ENCODE measurements at places on chromosomes 5 and 9.

DNA sequence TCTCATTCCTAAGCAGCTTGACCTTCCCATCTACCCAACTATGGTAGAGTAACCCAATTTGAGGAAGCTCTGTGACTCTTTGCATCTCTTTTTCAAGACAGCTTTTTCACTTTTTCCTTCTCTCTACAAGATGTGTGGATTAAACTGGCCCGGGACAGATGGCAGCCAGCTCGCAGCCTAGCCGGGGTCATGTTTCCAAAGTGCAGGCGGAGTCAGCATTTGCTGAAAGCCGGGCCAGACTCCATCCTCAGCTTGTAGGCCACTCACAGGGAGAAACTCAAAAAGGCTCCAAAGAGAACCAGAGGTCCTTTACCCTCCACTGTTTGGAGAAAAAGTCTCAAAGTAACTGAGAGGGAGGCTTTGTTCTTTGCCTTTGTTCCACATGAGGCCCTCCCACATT, 286.8 kb upstream of the PANK3 start:
- no peak for DNase-seq

DNA sequence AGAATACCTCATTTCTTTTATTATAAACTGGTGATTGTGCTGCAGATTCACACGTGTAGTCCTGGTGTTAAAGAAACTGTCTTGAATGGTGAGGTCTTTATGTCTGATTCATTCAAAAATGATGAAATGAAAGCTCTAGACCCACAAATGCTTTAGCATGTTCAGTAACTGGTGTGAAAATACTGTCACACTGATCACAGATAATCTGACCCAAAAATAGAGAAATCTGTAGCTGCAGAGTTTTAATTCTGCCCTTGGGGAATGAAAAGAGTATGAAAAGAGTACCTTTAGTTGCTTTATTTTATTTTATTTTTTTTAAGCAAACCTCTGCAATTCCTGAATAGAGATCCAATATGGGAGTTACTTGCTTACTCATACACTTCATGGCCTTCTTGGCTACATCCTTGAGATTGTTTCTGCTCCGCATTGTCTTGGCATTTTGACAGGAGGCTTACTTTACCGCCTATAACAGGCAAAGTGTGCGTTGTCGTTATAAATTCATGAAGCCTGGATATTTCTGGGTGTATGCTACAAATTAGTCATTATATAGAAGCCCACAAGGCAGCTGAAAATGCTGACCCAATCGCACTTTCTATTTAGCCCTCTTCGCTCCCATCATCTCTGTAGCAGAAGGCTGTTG, 2.7 kb downstream of the RGMB start:
- DNase-seq: no peak

GRCh38 chr9:93064392-93065134, 6.1 kb downstream of the SUSD3 start:
- no peak for DNase-seq

- no peak for DNase-seq
Measured at GRCh38 chr9:115226152-115226551, 108.2 kb upstream of the TNC start.

DNA sequence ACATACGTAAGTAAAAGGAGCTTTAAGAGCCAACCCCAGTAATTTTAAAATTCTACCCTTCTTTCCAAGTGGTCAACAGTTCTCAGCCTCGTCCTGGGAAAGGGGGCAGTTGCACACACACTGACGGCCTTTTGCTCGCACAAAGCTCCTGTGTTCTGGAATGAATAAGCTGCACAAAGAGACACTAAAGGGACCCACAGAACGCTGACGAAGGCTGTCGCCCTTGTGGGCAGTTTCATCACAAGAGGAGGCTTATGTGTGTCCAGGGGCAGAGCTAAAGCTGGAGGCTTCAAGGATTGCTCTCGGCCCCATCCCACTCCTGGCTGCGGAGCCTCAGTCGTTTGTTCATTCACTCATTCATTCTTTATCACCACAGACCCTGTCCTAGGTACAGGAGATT, 67.0 kb upstream of the NEK6 start:
- no peak for DNase-seq

DNA sequence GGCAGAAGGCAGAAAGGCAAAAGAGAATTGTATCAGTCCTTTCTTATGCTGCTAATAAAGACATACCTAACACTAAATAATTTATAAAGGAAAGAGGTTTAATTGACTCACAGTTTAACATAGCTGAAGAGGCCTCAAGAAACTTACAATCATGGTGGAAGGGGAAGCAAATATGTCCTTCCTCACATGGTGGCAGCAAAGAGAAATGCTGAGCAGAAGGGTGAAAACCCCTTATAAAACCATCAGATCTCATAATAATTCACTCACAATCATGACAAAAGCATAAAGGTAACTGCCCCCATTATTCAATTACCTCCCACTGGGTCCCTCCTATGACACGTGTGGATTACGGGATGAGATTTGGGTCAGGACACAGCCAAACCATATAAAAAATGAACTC, 312.5 kb upstream of the PTGER4 start:
- DNase-seq: no peak

Data from non-pigmented ciliary epithelial cell (primary cell).